ENCODE measurements at places on chromosomes 6 and 20.

DNA sequence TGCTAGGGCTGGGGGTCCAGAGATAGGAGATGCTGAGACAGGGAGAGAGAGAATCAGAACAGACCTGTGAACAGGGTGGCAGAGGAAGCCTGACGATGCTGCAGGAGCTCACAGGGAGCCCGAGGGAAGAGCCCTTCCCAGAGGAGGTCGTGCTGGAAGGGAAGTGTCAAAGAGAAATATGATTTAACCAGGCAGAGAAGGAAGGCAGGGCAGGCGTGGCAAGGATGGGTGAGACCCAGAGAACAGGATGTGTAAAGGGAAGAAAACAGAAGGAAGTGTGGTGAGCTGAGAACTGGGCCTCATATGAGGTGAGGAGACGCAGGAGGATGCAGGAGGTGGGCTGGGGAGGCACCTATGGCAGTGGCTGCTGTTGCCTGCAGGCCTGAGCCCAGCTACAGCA lies 105.6 kb downstream of the ZDHHC14 start:
- DNase-seq = no peak

DNA sequence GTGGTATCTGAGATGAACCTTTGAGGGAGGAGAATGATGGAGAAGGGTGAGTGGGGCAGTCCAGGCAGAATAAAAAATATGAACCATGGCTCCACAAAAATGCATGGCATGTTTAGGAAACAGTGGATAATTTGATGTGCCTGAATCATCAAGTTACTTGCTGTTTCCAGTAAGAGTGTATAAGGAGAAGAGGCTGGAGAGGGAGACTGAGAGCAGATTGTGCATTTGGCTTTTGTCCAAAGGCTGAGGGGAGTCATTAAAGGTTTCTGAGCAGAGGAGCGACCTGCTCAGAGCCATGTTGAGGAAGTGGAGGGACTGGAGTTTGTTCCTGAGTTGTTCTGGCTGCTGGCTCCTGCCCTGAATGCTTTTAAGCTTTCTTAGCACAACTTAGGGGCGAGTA lies 6.1 kb downstream of the MMP24 start:
- no peak for DNase-seq

DNA sequence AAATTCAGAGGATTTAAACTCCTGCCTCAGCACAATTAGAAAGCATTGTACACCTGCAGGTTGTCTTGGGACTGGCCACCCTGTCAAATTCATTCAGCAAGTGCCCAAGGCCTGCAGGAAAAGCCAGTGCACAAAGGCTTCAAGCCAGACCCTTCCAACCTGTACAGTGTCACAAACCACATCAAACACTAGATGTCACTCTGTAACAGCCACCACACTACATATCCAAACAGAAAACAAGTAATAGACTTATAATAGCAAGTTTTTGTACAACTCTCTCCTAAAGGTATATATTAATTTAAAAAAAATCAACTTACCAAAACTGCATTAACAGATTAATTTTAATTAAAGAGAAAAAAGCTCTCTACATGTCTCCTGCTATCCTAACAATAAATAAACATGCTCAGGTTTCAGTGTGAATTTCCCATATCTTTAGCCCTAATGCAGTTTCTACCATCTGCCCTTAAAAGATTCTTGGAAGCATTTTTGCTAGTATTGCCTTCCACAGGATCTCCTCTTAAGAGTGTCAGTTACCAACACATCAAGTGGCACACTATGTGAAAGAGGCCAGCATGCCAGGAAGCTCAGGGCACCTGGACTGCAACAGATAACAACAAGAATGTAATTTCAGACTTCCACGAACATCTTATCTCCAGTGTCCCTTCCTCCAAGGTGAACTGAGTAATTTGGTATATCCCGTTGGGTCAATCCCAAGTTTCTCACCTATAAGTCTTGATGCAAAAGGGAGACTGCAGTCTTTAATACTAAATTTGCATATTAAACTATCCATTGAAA lies 47.5 kb downstream of the RALGAPA2 start:
- DNase-seq = no peak

DNA sequence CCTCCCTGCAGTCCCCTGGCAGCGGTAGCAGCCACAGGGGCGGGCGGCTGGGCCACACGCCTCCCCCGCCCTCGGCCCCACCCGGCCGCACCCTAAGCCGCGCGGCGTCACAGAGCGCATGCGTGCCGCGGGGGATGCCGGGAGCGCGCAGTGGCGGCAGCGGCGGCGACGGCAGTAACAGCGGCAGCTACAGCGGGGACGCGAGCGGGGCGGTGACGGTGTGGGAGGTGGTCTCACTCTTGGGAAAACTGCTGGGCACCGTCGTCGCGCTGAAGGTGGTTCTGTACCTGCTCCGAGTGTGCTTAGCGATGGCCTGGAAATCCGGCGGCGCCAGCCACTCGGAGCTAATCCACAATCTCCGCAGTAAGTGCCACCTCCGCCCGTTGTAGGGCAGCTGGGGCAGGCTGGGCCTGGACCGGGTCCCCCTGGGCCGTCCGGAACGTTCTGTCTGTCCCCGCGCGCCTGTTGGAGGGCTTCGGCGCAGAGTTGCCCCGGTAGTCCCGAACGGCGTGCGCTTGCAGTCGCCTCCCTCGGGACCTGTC lies at the start of gene PCMT1:
Gene PCMT1 (plus strand): TSS at position 148 of the 542 bp plus-strand sequence. CDS start 161 bp downstream, at position 309.
- peak; percentile 73 for DNase-seq

DNA sequence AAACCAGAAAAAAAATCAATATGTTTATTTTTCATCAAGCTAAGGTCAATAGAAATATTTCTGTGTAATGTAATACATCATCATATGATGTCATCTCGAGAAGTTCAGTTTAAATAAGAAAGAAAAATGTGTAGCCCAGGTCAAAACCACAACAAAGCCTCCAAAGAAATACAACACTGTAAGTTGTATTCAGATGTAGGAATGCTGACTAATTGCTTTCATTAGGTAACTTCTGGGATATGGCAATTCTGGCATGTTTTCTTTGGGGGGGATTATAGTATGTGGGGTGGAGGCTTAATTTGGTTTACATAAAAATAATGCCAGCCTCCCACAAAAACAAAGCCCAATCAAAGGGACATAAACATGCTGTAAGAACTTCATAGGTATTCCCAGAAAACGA lies 881.8 kb upstream of the CITED2 start:
- no peak for DNase-seq

All from GOT3 (cell line).